ENCODE measurements at places on chromosomes 5 and 9.

GRCh38 chr9:4114569-4115505 lies 185.0 kb downstream of the GLIS3 start:
- DNase-seq = no peak

DNA sequence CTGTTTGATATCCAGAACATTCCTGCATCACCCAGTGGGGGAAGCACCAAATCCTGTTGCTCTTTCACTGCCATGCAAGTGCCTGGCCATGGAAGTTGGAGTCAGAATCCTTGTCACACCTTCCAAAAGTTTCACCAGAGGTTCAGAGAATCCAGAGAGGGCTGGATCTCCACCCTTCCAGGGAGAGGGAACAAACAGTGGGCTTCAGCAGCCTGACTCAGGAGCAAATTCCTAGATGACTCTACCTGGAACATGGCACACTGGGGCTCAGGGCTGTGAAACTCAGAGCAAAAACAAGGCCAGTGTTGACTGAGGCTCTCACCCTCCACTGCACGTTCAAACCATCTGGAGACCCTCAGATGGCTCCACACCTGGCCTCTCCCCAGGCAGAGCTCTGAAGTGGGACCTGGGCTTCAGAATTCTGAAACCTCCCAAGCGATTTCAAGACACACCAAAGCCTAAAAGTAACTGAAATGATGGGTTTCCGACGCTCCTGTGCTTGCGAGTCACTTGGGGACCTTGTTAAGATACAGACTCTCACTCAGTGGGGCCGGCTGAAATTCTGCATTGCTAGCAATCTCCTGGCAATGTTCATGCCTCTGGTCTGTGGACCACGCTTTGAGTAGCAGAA lies 205.9 kb downstream of the AUH start:
- DNase-seq = peak; percentile 27

DNA sequence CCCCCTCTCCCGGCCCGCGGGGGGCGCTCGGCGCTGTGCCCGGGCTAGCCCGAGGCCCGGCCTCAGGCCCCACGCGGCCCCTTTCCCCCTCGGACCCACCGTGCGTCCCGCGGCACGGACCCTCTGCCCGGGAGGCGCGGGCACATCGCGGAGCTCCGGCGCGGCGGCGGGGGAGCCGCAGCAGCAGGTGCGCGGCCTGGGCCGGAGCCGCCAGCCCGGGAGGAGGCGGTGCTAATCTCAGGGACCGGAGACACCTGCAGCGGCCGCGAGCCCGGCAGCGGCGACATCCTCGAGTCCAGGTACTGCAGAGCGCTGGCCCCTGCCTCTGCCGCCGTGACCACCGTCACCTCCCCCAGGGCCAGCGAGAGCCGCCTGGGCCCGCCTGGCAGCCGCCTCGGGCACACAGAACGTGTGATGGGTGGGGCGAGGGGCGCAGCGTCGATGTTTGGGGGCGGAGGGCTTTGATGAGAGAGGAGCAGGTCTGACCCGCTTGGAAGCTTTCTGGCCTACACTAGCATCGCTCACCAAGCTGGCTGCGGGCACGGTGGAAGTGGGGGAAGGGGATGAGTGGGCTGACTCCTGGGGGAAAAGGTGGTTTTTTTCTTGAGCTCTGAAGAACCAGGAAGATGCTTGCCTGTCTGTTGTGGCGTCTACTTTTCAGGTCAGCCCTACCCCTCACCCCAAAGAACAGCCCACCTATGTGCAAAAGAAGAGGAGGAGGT lies 524 bp downstream of the CYFIP2 start:
- peak; percentile 75 for DNase-seq

DNA sequence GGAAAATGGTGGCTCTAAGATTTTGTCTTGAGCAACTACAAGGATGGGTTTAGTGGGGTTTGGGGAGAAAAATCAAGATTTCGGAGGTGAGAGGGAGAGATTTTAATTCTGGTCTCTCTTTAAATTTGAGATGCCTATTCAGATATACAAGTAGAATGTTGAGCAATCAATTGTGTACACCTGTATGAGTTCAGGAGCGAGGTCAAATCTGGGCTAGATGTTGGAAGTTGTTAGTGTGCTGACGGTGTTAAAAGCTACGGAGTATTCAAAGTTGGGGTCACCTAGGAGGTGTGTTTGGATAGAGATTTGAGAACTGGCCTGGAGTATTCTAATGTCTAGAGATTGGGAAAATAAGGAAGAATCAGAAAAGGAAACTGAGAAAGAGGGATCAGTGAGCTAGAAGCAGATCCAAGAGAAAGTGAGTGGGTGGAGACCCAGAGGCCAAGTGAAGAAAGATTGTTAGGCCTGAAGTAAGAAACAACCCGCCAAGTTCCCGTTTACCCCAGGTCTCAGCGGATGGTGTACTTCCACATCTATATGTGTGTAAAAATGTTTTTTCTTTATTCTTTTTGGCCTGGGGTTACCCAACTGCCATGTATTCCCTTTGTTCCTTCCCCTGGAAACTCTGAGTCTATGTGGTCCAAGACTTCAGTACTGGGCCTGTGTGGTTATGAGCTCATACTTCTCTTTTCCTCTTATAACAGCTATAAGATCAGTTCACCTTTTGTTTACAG lies 11.9 kb upstream of the ARHGAP26 start:
- DNase-seq = no peak

GRCh38 chr5:6718161-6718681 lies 5.0 kb downstream of the TENT4A start:
- DNase-seq = no peak

Measured in activated T-cell treated with anti-CD3 and anti-CD28 coated beads, Interleukin-2, amount 50 U/mL, for 48 hours (primary cell).